ENCODE measurements at places on chromosomes 4 and X. TPM values are rescaled to one million over a fixed set of nuclear protein-coding genes. Genes with fewer than 3 reads are reported as not detected.

F8A2 gene
- not detected for total RNA-seq

CTAG1B gene
- total RNA-seq = not detected

RS1 gene
- total RNA-seq = not detected

PCYT1B gene
- not detected for total RNA-seq

PAGE2 gene
- total RNA-seq = not detected

ACSL1 gene
- total RNA-seq = 17.5 TPM

SLC10A6 gene
- 0.47 TPM for total RNA-seq

GLRB gene
- total RNA-seq = 1.7 TPM

CYTL1 gene
- total RNA-seq = not detected

PSAPL1 gene
- not detected for total RNA-seq

PRRG3 gene
- total RNA-seq = 0.47 TPM

LDB2 gene
- total RNA-seq = 191 TPM

SPANXD gene
- not detected for total RNA-seq

STOX2 gene
- 1.1 TPM for total RNA-seq

MID2 gene
- total RNA-seq = 4.1 TPM

CLCN4 gene
- total RNA-seq = 5.4 TPM

HS6ST2 gene
- total RNA-seq = not detected

YIPF7 gene
- total RNA-seq = 0.09 TPM

SCML2 gene
- total RNA-seq = 1.1 TPM

XAGE3 gene
- not detected for total RNA-seq

SPATA18 gene
- total RNA-seq = 22.2 TPM

MAGEA2 gene
- not detected for total RNA-seq

ANXA10 gene
- 4.6 TPM for total RNA-seq

SPOCK3 gene
- total RNA-seq = 1.3 TPM

ANK2 gene
- 284 TPM for total RNA-seq

PALLD gene
- 62.4 TPM for total RNA-seq

SPACA5 gene
- total RNA-seq = not detected

CCNB3 gene
- total RNA-seq = 0.63 TPM

KIAA1210 gene
- not detected for total RNA-seq

PPM1K gene
- total RNA-seq = 23.2 TPM

AREG gene
- total RNA-seq = 0.26 TPM

PGRMC1 gene
- 105 TPM for total RNA-seq

TBC1D8B gene
- 13.2 TPM for total RNA-seq

ACTRT1 gene
- not detected for total RNA-seq

FAM9C gene
- under 0.01 TPM for total RNA-seq

TEX13D gene
- not detected for total RNA-seq

SSX2 gene
- total RNA-seq = not detected

SSX1 gene
- not detected for total RNA-seq

SMAD1 gene
- total RNA-seq = 22.1 TPM

HSD17B13 gene
- total RNA-seq = under 0.01 TPM

DAPP1 gene
- 0.09 TPM for total RNA-seq

G3BP2 gene
- total RNA-seq = 122 TPM

PPP2R2C gene
- total RNA-seq = 0.34 TPM

CFAP47 gene
- total RNA-seq = under 0.01 TPM

SLC34A2 gene
- not detected for total RNA-seq

MEPE gene
- not detected for total RNA-seq

TACC3 gene
- 1.3 TPM for total RNA-seq

Measured in bronchial smooth muscle cell (primary cell).